ENCODE measurements at places on chromosomes 3 and 15.

- no peak for DNase-seq
These were observed 332.3 kb downstream of the CNTN3 start for GRCh38 chr3:74282202-74282601.

GRCh38 chr3:169699070-169699469 lies 35.6 kb upstream of the MECOM start:
- DNase-seq: no peak

- no peak for DNase-seq
These were observed 156.0 kb downstream of the PDE8A start for GRCh38 chr15:85137489-85138168.

DNA sequence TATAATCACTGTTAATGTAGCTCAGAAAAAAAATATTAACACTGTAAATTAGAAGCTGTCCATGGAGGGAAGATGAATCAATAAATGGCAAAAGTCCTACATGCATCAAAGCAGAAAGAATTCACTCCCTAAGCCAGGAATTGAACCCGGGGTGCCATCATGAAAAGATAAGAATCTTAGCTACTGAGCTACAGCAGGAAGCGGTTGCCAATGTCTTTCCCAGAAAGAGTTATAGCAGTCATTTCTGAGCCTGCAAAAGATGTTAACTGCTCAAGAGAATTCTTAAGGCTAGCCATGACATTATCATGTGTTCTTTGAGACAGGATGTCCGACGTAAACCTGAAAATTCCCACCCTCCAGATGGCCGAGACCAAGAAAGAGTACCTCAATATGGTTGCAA lies 47.4 kb upstream of the MKRN3 start:
- no peak for DNase-seq

DNA sequence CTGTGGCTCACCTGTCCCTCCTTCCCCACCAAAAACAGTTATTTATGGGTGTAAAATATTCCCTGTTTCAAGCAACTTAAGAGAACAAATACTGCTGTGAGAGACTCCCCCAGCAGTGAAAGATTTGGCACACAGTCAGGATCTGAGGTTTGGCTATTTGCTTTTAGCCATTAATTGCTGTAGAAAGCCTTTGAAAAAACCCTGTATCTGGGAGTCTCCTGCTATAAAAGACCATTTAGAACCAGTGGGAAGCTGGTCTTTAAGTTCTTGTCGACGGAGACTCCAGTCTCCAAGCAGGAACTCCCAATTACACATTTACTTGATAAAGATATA lies 55.1 kb upstream of the PCSK6 start:
- no peak for DNase-seq

DNA sequence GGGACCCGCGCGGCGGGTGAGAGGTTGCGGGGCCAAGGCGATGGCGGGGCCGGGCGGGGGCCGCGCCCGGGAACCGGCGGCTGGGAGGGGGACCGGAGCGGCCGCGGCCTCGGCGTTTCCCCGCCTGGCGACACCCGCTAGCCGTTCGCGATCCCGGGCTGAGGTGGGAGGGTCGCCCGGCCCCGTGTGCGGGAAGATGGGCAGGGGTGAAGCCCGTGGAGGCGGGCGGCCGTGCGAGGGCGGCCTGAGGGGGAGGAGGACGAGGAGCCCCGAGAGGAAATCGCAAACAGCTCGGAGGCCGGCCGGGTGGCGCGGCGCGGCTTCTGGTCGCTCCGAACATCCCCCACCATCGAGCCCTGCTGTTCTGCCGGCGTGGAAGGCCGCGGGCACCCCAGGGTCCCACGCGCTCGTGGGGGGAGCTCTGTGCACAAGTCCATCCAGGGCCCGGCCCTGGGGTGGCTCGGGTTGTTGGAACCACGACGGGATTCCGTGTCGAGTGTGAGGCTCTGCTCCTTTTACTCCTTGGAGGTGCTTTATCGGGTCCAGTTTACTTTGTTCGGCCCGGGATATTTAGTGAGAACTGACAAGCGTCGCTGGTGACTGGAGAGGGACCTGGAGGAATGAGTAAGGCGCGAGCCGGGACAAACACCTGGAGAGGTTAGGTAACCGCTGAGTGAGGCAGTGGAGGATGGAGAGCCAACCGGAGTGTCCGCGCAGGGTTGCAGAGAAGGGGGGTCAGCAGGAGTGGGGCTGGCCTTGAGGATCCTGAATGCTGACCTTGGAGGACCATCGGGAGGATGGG lies 728 bp downstream of the CRTC3 start:
- DNase-seq: peak; percentile 31

DNA sequence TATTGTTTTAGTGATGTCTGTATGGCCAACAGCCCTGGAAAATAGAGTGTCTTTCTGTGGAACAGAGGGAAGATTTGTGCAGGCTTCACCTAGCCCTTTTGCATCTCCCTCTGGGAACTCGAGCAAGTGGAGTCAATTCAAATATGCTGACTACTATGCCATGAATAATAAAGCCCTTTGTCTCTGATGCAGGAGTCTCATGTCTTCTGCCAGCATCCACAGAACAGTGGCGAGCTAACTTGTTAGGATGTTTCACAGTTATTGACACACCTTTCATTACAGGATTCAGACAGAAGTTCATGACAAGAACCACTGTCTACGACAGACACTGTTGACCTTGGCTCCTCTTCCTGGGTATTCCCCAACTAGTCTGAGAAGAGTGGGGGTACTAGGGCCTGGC lies 15.6 kb upstream of the CCDC54 start:
- DNase-seq: no peak

DNA sequence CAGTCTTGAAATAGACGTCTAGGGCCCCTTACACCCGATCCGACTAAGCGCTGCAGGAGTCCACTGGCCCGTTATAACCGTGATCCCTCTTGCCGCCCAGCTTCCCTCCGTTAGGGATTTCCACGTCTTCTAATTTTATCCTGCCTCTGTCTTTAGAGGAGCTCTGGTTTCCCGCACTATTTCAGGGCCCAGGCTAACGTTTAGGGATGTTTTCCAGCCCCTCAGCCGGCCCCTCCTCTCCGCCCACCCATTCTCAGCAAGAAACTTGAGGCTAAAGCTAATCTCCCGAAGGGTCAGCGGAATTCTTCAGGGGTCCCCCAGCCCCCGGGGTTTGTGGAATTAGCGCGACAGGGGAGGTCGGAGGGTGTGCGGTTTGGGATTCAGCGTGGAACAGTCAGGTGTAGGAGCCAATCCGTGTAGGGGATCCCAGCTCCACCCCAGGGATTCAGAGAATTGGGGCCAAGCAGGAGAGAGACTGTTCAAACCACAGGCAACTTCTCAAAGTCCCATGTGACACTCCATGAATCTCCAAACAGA lies 1.6 kb downstream of the PTX3 start:
- no peak for DNase-seq

DNA sequence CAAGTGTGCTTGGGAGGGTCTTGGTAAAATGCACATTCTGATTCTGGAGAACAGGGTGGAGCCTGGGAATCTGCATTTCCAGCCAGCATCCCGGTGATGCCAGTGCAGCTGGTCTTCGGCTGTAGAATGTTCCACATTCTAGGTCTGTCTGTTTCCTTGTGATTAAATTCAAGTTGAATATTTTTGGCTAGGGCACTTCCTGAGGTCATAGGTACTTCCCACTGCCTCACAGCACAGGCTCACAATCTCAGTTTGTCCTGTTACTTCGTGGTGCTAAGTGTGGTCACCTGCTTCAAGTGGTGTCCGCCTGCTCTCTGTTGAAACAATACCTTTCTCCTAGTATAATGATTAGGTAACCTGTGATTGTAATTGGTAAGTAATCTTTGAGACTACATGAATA lies 40.1 kb downstream of the FLNB start:
- no peak for DNase-seq

DNA sequence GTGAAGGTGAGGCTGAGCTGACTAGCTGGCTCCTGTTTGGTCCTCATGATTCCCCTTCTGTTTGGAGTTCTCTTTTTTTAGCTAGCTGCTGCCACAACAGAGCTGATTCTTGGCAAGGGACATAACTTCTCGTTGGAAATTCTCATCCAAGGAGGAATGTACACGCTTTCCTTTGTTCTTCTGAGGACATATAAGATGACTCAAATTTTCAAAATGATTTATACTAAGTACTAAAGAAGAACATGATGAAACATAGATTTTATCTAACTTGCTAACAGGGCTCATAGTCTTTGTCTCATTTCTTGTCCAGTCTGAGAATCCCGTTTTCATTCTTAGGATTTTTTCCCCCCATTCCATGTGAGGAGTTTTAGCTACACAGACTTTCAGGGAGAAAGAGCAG lies 2.9 kb upstream of the TFG start:
- no peak for DNase-seq

DNA sequence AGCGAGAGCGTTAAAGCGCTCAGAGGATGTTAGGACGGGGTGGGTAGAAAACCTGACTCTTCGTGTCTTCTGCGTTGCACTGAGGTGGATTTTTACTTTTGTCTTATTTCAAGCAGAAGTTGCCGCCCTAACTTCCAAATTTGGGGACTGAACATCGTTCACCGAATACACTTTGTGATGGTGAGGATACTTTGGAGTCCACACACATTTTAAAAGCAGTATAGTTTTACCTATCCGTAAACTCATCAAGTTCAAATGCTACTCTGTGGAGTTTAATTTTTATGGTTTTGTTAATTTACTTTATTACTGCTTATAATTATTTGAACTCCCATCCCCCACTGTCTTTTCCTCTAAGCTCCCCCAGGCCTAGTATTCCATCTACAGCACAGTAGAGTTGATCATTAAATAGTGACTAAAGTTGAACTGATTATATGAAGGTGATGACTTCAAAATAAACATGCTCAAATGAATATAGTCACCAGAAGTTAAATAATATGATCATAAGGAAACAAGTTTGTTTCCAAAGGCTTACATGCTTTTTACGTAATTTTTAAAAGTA lies 617 bp upstream of the EOGT start:
- DNase-seq: no peak
